CD4-positive, alpha-beta T cell treated with Interferon gamma for 1 hour (primary cell): ENCODE measurements at places on chromosomes 6 and 20.

DNA sequence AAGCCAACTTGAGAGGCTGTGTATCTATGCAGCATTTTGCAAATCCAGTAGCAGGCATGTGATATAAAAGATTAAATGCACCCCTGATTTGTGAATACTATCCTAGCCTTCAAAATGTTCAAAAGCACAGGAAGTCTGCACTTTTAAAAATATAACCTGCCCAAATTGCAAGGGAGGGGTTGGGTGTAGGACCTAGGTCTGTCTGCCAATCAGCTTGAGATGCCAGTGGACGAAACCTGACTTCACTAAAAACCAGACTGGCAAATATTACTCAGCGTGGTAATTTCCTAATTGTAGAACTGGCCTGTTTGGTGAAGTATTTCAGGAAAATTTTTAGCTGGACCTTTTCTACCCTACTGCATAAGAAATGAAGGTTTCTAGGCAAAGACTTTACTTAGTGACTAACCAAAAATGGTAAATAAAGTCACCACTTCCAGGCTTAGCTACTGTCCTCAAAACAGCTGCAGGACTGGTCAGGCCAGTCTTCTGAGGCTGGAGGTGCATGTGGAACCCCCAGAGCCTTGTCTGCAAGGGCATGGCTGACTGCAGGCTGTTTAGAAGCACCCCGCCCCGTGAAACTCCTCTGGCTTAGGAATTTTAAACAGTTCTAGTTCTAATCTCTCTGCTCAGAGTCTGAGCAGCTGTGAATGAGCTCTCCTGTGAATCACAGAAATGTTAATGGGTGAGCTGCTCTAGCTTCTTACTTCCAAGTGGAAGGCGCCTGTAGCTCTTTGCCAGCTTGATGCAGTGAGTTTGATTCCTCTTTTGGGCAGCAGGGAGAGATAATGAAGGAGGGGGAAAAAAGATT, 104.4 kb upstream of the ESR1 start:
- no peak for DNase-seq

- no peak for DNase-seq
Measured at GRCh38 chr6:144644776-144645175, 359.6 kb downstream of the UTRN start.

GRCh38 chr6:11330413-11330760, 97.9 kb upstream of the NEDD9 start:
- no peak for DNase-seq

DNA sequence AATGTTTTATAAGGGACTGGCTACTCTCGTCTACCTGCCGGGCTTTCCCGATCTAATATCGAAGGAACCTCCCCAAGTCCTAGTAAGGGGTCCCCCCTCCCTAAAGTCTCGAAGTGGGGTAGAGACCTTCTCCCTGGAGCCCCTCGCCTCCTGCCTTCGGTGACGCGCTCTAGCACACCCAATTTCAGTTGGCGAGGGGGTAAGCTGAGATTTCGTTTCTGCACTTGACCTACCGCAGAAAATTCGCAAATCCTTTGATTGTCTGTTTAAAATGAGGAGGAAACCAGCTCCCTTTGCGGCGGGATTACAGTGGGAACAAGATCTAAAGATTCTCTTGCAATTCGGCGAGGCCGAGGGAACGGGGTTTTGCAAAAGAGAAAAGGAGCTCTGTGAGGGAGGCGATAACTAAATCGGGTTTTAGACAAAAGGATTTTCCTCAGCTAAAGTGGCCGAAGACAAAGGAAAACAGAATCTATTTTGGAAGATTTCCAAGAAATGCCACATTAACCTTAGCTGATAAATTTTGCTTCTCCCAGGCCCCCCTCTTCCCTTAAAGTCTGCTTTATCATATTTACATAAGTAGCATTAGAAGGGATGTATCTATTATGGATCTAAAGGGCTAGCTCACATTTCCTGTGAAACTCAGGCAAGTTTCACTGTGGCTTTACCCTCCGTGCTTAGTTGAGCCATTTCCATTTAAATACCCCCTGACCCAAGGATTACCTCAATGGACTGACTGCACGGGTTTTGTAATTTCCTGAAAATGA, 8.4 kb downstream of the SIM1 start:
- DNase-seq = no peak

- DNase-seq = no peak
Measured at GRCh38 chr20:25695532-25696370, 902 bp downstream of the ZNF337 start.

DNA sequence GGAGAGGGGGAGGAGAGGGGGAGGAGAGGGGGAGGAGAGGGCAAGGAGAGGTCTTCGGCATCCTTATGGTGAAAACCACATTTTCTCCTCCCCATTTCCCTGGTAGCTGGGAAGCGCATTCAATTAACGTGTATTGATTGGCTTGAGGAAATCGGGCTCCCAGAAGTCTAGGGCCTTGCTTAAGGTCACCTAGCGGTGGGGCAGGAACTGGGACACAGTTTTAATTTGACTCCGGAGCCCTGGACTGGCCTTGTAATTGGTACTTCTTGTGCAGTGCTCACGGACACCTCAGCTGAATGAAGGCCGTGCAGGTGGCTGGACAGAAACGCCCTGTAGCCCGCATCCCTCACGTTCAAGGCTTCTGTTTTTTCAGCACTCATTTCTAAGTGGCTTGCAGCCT, 42.8 kb downstream of the CTCFL start:
- DNase-seq = no peak

DNA sequence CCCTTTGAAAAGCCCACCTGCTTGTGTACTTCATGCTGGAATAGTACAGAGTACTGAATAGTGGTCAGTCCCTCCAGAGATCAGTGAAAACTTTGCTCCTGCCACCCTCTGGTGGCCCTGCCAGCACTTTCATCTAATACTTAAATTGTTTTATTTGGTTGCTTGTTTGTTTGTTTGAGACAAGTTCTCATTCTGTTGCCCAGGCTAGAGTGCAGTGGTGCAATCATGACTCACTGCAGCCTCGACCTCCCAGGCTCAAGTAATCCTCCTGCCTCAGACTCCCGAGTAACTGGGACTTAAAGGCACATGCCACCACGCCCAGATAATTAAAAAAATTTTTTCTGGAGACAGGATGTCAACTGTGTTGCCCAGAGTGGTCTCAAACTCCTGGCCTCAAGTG, 9.1 kb downstream of the FAM83D start:
- DNase-seq = no peak

- DNase-seq = no peak
Measured at GRCh38 chr20:40006168-40006860, 682.7 kb downstream of the MAFB start.

DNA sequence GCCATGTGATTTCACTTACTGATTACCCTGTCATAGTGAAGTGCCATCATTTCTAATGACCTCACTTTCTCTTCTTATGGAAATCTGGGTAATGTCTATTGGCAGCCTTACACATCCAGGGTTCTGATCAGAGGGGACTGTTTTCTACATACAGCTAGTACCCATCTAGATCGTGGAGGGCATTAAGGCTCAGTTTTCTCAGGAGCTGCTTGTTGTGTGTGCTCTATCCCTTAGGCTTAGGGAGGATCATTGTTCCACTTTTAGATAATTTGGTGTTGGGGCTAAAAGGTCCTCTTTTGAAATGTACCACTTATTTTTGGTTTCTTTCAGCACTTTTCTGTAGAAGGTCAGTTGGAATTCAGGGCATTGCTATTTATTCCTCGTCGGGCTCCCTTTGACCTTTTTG, 3.8 kb downstream of the HSP90AB1 start:
- DNase-seq = no peak

DNA sequence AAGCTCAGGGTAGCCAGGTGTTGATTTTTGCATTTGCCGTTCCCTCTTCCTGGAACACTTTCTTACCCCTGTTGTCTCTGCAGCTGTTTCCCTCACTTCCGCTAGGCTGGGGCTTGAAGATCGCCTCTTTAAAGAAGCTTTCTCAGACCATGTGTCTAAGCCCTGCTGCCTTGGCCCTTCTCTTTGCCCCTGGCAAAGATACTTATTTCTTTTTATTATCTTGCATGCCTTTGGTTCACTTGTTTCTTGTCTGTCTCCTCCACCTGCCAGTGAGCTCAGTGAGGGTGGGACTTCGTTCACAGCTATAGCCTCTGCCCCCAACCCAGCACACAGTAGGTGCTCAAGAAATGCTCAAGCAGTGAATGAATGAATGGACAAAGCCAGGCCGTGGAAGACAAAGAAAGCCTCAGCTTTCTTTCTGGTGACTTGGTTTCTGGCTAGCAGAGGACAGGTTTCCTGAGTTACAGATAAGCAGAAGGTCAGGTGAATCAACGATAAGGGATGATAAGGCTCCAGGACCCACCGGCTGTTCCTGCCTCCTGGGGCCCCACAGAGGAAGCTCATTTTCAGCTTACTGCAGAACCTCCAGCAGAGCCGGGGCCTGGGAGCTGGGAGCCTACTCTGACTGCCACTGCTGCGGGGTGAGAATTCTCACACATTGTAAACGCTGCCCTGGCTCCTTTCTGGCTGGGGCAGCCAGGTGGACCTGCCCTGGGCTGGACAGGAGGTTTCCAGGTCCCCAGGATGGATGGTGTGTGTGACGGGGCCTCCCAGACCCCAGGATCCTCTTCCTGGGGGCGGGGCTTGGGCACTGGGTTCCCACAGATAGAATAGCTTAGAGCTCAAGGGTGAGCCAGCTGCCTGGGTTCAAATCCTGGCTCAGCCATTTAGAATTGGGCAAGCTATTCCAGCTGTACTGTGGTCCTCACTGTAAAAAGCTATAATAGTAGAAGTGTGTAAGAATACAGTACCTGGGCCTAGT, 29.8 kb downstream of the SNAI1 start:
- no peak for DNase-seq

DNA sequence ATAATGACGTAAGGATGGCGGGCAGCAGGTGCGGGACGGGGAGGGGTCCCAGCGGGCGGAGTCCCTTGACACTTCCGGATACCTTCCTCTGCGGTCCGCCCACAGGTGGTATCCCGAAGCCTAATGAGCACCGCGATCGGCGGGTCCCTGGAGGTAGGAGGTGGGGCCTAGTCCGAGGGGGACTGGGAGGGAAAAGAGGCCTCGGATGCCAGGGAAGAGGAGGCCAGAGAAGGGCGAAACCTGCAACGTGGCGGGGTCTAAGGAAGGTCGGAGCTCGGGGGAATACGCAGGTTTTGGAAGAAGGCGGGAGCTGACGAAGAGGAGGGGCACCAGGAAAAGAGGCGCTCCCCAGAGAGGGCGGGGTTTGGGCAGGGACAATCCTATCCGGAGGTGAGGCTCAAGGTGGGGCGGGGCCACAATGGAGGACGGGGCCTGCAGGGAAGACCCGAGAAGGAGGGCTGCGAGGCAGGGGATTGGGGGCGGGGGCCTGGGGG, 3.7 kb downstream of the PRSS16 start:
- DNase-seq = peak; percentile 43

DNA sequence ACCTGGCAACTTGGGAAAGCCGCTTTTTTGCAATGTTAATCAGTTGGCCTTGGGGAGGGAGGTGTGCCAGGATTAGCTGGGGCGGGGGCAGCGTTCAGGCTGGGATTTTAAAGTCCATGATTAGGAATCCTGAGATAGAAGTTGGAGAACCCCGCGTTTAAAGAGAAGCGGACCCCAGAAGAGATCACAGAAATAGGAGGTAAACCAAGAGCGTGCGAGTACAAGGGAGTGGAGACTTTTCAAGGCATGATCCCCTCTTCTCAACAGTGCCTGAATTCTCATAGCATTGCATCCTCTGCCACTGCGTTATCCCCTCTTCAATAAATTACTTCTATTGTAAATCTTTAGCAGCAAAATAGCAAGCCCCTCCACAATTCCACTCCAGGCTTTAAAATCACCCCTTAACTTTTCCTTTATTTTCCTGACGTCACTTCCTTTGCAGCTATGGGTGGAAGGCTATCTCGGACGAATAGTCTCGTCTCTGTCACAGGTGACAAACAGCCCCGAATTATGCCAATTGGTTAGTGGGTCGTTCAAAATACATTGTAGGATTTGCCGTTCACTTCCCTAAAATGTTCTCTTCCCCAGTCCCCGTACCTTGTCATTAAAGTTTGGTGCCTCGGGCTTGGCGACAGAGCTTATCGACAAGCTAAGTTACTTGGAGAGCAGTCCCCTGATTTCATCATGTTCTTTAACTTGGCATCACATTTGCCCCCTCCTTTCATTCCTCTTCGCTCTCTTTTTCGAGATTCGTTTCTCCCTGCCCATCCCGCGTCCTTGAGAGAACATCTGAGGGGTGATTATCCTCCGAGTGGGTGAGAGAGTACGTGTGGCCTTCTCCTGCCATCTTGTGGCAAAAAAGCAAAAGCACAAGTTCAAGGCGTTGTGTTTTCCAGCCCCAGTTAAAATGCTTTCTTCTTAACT, 17.1 kb downstream of the OR2B2 start:
- peak; percentile 71 for DNase-seq

GRCh38 chr6:47135772-47136171, 93.6 kb upstream of the ADGRF1 start:
- DNase-seq = no peak
